ENCODE measurements at places on chromosomes 6 and 20. TPM values are rescaled to one million over a fixed set of nuclear protein-coding genes. Genes with fewer than 3 reads are reported as not detected.

DNA sequence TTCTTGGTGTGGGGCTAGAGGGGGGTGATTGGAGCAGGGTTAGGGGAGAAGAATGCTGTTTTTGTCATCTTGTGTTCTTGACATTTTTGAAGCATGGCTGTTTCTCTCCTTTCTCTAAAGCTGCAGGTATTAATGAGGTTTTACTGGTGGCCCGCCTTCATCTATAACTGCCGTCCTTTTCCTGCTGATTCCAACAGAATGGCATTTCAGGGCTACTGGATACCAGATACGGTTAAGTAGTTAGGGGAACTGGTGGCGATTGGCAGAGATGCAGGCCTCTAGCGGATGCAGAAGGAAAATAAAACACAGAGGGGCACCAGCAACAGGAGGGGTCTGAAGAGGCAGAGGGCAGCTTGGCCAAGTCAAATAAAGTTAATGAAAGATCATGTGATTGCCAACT is 89.7 kb upstream of the EEF1E1 start:
- no peak for DNase-seq

- no peak for DNase-seq
Observed at GRCh38 chr6:106849676-106850332, 124.7 kb downstream of the CD24 start.

SMPDL3A gene
- 24.0 TPM for total RNA-seq

CLDN20 gene
- total RNA-seq: not detected

TUBB2B gene
- 4.6 TPM for total RNA-seq

HLA-DOA gene
- total RNA-seq: 3.9 TPM

All from stomach (tissue), 19 donors.